Stimulated activated CD4-positive, alpha-beta T cell treated with anti-CD3 and anti-CD28 coated beads, Interleukin-2, amount 100 ng/mL, for 4 hours (primary cell): ENCODE measurements at places on chromosomes 1 and 21.

DNA sequence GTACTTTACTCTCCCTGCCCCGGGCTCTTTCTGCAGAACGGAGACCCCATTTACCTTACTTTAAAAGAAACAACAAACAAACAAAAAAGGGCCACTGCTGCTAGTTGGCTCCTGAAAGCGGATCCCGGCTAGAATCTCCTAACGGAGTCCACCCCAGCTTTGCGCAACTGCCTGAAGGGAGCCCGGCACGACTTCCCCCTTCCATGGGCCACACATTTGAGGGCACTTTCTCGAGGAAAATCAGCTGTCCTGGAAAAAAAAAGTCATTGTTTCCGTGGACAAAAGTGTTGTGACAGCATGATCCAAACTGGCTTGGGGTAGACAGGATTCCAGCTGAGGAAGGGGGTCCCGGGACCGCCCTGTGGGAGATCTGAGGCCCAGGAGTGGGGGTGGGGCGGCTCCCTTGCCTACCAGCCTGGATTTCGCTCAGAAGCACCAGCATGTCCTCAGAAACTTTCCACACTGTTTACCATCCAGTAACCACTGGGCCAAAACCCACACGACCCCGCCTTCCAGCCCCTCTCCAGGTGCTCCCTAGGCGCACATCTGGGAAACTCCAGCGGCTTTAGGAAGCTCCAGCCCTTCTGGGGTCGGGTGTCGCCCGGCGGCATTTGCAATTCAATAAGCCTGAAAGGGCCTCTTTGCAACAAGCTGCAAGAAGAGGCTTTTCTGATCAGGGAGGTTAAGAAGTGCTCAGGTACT, 4.8 kb downstream of the RIPK4 start:
- no peak for DNase-seq

DNA sequence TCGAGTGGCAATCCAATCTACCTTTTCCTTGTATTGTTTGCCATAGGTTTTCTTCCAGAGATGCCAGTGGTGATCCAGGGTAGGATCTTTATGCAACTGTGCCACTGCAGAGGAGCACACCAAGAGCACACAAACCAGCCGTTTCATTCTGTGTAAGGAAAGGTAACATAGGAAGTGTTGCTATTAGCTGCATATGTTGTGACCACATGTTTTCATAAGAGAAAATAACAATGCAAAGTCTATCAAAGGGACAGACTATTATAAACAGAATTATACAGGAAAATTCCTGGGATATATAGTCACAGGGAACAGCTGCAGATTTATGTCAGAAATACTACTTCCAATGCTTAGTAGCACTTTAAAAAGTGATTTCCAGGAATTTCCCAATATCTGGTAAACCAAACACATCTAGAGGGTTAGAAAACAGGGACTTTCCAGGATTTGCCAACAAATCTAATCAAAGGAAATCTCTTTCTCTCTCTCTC, 919 bp downstream of the CTSS start:
- no peak for DNase-seq

- no peak for DNase-seq
These were observed 21.8 kb upstream of the DYNLT5 start for GRCh38 chr1:66730462-66730861.

DNA sequence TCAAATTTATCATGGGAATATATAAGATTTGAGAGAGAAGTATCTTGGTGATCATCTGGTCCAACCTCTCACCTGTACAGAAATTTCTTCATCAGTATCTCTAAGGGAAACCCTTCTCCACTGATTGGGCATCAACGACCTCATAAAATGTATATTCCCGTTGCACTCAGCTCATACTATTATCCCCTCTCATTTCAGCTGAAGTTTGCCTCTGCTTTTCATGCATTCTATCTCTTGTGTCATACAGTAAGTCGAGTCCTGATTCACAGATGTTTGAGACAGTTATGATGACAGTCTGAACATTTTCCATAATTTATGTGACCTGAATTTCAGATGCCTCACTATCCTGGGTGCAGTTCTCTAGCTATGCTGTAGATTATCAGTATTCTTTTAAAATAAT, 21.0 kb downstream of the OR10R2 start:
- no peak for DNase-seq

- DNase-seq, result no peak
These were observed 26.1 kb downstream of the SLC1A7 start for GRCh38 chr1:53116307-53116810.

DNA sequence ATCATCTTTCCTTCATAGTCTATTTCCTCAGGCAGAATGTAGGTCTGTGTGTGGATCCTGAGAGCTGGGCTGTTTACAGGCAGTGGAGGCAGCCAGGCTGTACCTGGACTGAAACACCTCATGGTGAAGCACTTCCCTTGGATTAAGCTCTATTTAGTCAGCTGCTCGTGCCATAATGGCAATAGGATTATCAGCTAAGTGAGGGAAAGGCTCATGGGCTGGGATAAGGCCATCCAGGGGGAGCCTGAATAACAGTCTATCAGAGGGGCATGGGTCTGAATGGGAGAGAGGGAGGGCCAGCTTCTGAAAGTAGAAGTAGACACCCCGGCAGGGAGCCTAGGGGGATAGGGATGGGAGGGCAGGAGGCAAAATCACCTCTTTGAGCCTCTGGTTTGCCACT, 8.3 kb downstream of the RNASEL start:
- no peak for DNase-seq

DNA sequence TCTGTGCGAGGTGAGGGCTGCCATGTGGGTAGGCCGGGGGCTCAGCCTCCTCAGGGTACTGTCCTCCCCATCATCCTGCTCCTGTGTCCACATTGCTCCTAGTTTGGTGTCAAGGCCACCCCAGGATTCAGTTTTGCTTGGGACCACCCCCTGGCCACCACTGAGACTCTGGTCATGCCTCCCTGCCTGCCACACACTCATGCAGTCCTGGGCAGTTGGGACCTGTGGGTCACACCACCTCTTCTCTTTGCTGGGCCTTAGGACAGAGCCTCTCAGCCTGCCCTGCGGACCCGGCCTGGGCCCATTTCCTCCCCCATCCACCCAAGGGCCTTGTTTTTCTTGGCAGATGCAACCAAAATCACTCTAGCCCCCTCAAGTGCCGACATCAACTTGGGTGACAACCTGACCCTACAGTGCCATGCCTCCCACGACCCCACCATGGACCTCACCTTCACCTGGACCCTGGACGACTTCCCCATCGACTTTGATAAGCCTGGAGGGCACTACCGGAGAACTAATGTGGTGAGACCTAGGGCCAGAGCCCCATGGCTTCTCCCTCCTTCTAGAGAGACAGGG, 19.4 kb downstream of the TMEM81 start:
- DNase-seq, result no peak
